Spleen (tissue), 13 donors: ENCODE measurements at places on chromosomes 7 and 10.

DNA sequence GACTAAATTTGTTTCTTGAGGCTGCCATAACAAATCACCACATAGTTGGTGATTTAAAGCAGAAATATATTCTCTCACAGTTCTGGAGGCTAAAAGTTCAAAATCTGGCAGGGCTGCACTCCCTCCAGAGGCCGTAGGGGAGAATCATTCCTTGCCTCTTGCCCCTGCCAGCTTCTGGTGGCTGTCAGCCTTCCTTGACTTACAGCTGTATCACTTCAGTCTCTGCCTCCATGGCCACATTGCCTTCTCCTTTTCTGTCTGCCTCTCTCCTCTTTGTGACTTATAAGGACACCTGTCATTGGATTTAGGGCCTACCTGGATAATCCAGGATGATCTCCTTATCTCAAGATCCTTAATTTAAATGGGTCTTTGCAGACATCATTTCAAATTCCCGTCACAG lies 5.8 kb upstream of the LRRC4 start:
- DNase-seq, result no peak

DNA sequence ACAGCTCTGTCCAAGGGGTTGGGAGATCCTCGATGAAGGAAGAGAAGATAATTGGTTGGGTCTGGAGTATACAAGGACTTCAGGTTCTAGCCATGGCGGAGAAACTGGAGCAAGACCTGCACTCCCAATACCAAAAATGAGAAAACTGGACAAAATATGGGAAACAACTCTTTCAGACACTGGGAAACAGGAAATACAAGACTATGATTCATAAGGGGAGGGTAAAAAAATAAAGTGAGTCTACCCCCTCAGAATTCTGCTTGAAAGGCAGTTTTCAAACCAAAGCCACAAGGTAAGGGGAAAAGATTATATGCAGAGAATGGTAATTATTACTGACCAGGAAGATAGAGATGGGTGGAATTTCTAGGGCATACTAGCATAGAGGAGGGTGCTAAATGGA lies 10.2 kb upstream of the SEC61G start:
- no peak for DNase-seq

DNA sequence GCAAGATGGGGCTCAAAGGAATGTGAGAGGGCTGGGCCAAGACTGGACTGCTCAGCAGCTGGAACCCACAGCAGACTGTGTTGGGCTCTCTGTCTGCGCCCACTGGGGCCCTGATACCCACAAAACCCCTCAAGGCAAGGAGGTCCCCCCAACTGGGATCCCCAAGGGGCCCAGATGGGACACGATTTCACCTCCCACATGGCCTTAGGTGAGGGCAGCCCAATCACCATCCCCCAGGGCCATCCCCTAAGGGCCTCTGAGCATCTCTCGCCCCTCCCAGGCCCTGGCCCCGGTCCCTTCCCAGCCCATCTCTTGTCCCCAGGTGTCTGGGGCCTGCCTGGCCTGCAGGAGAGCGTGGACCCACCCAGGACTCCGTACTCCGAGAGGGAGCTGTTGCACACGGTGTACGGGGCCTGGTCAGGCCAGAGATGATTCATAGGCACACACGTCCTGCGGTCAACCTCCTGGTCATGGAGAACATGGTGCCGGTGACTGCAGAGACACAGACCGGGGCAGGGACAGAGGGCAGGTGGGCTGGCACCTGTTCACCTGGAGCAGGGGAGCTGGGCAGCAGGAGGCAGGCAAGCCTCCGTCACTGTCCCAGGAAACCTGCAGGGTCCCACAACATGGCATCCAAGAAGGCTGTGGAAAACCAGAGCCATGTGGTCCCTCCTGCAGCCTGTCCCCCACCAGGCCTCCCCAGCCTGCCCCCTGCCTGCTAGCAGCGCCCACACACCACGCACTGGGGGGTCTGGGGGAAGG lies 21.6 kb downstream of the OGDHL start:
- DNase-seq, result no peak

DNA sequence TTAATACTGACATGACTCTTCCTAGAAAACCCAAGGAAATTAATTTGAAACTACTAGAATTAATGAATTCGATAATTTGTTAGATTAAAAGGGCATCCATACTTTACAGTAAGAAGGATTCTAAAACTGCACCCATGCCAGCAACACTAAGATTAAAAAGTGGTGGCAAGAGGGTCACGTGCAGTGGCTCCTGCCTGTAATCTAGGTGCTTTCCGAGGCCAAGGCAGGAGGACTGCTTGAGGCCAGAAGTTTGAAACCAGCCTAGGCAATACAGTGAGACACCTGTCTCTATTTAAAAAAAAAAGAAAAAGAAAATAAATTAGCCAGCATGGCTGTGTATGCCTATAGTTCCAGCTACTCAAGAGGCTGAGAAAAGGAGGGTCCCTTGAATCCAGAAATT lies 58.2 kb downstream of the SRPK2 start:
- no peak for DNase-seq

- DNase-seq, result no peak
Measured at GRCh38 chr7:46162609-46163008, 241.5 kb upstream of the IGFBP3 start.

DNA sequence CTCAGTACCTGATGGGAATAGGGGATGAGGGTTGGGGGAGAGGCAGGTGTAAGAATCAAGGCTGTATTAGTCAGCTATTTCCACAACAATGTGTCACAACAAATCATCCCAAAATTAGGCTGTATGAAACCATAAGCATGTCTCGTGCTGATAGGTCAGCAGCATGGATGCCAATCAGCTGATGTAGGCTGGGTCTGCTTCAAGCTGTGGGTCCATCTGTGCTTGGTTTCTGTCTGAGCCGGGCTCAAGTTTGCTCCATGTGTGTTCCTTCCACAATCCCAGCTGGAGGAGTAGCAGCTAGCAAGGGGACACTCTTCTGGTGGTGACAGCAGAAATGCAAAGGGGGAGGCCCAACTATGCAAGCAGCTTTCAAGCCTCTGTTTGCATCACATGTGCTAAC lies 97.9 kb upstream of the ZNF746 start:
- no peak for DNase-seq

- DNase-seq, result no peak
Measured at GRCh38 chr7:28623105-28623730, 210.9 kb downstream of the CREB5 start.

DNA sequence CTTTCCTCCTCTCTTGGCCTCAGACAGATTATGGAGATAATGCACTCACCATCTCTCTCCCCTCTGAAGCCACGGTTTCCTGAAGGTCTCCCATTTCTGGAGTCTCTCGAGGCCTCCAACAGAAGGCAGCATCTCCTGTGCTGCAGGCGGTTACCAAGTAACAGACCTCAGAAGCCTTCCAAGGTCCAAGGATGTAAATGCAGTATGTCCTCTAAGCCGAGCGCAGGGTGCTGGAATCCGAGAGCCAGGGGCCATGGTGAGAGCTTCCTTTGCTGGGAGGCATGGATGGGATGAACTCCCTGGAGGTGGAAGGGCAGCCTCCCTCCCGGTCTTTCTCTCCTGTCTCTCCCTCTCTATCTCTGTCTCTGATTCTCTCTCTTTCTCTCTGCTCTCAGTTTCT lies 79.8 kb downstream of the ADARB2 start:
- no peak for DNase-seq

GRCh38 chr7:155316427-155317113 lies 18.9 kb downstream of the INSIG1 start:
- DNase-seq, result no peak

GRCh38 chr10:35212856-35213255 lies 86.2 kb downstream of the CREM start:
- DNase-seq, result no peak

GRCh38 chr10:31025142-31025541 lies 6.5 kb downstream of the ZNF438 start:
- no peak for DNase-seq
